ENCODE measurements at places on chromosomes 1 and 21. TPM values are rescaled to one million over a fixed set of nuclear protein-coding genes. Genes with fewer than 3 reads are reported as not detected.

DNA sequence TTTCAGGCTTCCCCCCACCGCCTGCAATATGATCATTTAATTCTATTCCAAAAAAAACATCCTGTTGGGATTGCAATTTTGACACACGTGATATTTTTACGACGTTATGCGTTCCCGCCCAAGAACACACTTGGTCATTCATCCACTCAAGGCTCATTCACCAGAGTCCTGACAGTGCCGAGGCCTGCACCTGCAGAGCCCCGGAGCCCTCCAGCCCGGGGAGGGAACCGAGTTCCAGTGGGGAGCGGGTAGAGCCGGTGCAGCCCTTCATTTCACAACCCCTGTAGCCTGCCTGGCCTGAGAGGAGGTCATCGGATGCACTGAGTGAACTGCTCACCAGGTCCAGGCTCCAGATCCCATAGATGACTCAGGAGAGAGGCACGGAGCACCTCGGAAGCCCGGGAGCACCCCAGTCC lies 156.0 kb upstream of the BACE2 start:
- no peak for DNase-seq

DNA sequence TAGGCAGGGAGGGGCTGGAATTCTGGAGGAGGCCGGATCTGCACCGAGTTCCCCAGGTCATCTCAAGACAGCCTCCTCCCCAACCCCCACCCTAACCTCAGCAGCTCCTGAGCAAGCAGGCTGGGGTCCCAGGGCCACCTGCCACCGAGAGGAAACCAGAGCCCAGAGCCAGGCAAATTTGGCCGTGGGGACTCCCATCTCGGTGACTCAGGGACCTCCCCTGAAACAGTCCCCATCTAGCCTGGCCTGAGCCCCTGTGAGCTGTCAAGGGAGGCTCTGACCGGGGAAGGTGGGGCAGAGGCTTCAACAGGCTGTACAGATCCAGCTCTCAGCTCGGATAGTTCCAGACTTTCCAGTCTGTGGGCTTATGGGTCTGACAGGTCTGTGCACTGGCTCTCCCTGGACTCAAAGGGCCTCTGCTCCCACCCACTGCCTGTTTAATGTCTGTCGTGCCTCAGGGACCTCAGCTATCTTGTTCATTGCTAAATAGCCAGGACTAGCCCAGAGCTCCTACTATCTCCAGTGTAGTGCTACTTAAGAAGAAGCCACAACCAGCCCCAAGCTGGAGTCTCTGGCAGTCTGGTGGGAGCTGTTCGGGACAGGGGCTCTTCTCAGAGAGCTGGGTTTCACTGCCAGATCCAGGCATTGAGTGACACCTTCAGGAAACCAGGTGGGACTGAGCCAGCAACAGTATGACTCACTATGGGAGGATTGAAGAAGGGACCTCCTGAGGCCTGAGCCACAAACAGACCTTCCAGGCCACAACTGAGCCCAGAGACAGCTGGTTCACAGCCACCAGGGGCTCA lies 25.6 kb downstream of the MATN1 start:
- peak; percentile 75 for DNase-seq

- no peak for DNase-seq
These were observed 20.6 kb downstream of the CITED4 start for GRCh38 chr1:40841602-40842001.

- DNase-seq = no peak
These were observed 31.2 kb downstream of the KCNK2 start for GRCh38 chr1:215113776-215114153.

- peak; percentile 96 for DNase-seq
These were observed 269.5 kb downstream of the HHAT start for GRCh38 chr1:210598135-210598652.

EPS8L3 gene
- total RNA-seq = not detected

CLDN17 gene
- total RNA-seq = not detected

TNFRSF1B gene
- 10.7 TPM for total RNA-seq

DNA sequence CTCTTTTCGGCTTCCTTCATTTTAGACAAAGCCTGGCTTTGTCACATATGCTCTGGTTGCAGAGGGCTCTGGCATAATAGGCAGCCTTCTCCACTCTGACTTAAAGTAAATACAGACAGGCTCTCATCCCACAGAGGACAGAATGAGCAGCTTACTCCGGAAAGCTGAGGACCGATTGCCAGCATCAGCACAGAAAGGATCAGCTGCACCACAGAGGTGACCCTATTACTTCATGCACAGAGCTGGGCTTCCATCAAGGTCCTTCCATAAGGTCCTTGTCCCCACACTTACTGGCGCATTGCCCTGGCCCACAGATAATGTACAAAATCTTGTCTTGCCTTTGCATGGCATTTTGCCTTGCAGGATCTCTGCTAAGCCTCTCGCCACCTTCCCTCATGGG lies 67.6 kb downstream of the SEC16B start:
- no peak for DNase-seq

FAM72D gene
- total RNA-seq = not detected

- DNase-seq = no peak
These were observed 260.3 kb downstream of the GRIK3 start for GRCh38 chr1:36773827-36774541.

- DNase-seq = peak; percentile 90
These were observed 22.8 kb downstream of the DHRS3 start for GRCh38 chr1:12594966-12595756.

UBL4B gene
- total RNA-seq = not detected

GRCh38 chr1:43203859-43204258 lies 31.7 kb downstream of the CFAP57 start:
- DNase-seq = no peak

GRIK3 gene
- not detected for total RNA-seq

DCST1 gene
- not detected for total RNA-seq

DNA sequence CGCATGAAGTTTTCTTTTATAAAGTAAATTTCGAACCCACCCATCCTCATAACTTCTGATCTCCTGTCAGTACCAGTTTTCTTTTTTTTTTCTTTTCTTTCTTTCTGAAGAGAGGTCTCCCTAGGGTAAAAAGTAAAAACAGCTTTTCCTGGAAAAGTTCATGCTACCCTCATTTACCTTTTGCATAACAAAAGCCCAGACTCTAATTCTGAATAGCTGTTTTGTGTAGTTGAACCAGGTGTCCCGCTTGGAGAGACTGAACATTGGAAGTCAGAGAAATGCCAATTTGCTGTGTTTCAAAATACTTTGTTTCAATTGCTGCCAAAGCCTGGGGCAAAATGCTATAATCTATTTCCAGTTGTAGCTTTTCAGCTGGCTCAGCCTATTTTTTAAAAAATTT lies 113.7 kb upstream of the RUNX1 start:
- no peak for DNase-seq

LENEP gene
- total RNA-seq = not detected

DNA sequence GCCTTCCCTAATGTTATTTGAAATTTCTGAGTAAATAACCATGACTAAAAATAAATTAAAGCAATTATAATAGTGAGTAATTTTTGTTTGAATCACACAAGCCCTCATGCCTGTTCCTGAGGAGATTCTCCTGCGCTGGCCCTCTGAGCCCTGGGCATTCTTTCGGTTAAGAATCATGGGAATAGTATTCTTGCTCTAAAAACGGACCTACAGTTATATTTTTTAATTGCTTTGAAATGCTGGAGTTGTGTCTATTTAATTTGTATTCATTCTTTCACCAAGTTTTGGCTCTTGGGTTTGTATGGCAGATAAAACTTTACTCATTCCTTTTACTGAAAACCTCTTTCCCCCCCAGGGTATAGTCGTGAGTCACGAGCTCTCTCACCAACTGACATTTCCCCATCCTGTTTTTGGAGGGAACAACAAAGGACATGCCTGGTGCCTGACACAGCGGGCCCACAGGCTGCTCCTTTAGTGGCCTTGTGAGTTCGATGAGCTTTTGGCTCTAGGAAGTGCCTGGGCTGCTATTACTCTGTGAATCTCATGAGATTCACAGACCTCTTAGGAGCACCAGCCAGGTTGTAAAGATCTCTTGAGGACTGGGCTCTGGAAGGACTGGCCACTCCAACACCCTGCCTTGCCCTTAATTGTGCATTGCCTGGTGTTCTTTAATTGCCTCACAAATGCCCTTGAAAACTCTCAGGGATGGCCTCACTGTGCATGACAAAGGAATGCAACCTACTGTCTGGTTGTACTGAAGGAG lies 58.6 kb downstream of the DDR2 start:
- DNase-seq = peak; percentile 94

PTCH2 gene
- 0.36 TPM for total RNA-seq

- DNase-seq = no peak
These were observed 2.6 kb downstream of the GABPA start for GRCh38 chr21:25737421-25737820.

- no peak for DNase-seq
These were observed 46.2 kb downstream of the TRABD2B start for GRCh38 chr1:47951026-47951425.

CD1C gene
- not detected for total RNA-seq

NRDC gene
- 129 TPM for total RNA-seq

GRCh38 chr1:17745479-17745955 lies 9.6 kb upstream of the ACTL8 start:
- DNase-seq = no peak

RHBDL2 gene
- total RNA-seq = not detected

- DNase-seq = no peak
These were observed 555.2 kb downstream of the PLPP3 start for GRCh38 chr1:56024155-56024554.

DNA sequence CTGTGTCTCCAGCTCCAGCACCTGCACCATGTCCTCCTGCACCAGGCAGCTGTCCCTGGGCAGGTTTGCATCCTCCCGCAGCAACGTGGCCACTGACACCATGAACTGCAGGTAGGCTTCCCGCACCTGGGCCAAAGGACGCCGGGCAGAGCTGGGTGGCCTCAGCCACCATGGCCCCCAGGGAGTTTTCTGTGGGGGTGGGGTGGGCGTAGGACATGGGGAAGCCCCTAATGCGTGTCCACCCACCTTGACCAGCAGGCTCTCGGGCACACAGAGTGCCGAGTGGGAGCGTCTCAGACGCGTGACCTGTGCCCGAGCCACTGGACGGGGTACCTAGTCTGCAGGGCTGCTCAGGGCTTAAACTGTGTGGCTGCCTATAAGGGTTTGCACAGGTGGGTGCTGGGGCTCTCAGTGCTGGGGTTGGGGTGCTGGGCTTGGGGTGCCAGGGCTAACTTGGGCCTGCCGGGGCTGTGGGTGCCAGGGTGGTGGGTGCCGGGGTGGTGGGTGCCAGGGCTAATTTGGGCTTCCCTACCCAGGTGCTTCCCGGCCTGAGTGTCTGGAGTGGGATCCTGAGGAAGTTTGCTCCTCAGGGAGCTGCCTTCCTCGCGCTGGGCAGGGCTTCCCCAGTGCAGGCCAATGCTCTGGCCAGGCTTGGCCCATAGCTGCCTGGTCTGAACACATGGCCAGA lies 17.7 kb downstream of the PRXL2B start:
- no peak for DNase-seq

- DNase-seq = no peak
These were observed 50.3 kb downstream of the SYT2 start for GRCh38 chr1:202659974-202660373.

HES3 gene
- not detected for total RNA-seq

NTMT2 gene
- total RNA-seq = not detected

GRCh38 chr21:29290240-29290639 lies 8.5 kb upstream of the BACH1 start:
- no peak for DNase-seq

GRCh38 chr1:100606438-100606837 lies 68.5 kb downstream of the GPR88 start:
- DNase-seq = peak; percentile 76

DNA sequence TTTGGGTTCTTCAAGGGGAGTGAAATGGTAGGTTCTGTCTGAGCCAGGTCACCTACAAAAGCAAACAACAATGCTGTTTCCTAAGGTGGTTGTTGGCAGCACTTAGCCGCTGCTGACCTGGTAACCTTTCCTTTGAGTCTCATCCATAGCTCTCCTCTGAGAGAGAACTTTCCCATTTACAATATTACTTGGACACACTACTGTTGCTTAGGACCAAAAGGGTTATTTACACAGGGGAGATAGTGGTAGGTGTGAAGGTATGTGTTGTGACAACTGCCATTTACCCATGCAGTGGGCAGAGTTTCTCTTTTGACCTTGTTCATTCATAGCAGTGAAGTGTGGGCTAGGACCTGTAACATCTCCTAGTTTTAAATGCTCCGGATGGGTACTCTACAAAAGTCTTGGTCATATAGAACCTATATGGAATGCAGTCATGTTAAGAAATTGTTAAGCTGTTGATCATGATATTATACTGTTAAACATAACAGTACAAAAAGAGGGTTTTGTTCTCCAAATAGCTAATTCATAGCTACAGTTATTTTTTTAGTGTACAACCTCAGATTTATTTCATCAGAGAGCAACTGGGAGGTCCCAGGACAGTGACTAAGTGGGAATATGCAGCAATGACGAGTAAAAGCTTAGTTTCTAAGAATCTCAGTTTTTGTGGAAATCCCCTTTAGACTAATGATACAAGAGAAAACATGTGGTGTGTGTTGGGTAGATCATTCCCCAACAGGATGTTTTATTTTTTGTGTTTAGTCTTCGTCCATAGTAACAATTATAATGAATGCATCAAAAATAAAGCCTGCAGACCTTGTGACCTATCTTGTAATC lies 219.7 kb downstream of the NFIA start:
- DNase-seq = peak; percentile 88

GRCh38 chr1:25765923-25766589 lies 33.9 kb upstream of the SELENON start:
- no peak for DNase-seq

- DNase-seq = peak; percentile 12
These were observed 386.6 kb downstream of the PTBP2 start for GRCh38 chr1:97108179-97108578.

DNA sequence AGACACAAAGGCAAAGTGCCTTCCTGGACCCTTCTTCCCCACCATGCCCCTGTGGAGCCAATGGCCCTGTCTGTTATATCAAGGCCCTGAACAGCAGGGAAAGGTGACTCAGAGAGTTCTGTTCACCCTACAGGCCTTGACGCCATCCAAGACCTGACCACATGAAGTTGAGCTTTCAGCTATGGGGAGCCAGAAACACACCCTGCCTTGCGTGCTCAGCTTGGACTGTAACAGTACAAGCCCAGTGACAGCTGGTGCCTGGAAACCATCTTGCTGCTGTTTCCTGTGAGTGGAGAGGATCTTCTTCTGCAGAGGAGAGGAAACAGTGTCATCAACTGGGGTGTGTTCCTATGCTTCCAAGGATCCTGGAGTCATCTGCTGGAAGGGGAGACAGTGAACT lies 165.0 kb upstream of the IRF2BP2 start:
- DNase-seq = peak; percentile 55

- no peak for DNase-seq
These were observed 10.4 kb upstream of the HOOK1 start for GRCh38 chr1:59804301-59804700.

GRCh38 chr1:228076796-228077430 lies 5.6 kb upstream of the ARF1 start:
- DNase-seq = no peak

FAM151A gene
- total RNA-seq = not detected

- DNase-seq = no peak
These were observed 4.6 kb upstream of the FOXE3 start for GRCh38 chr1:47411436-47411835.

DNA sequence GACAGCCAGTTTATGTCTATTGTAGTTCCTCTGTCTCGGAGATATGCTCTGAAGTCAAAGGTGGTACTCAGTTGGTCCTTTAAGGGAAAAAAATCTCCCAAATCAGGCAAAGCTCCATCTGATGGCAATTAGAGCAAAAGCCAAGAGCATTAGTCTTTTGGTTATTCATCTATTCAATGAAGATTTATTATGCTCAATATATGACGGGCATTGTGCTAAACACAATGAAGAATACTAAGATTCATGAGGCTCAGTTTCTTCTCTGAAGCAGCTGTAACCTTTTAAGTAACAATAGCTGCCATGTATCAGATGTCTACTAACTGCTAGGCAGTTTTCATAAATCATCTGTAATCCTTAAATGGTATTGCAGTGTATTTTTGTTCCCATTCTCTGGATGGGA lies 47.6 kb upstream of the MROH9 start:
- DNase-seq = peak; percentile 30
